ENCODE measurements at places on chromosomes 16 and 17. TPM values are rescaled to one million over a fixed set of nuclear protein-coding genes. Genes with fewer than 3 reads are reported as not detected.

DNA sequence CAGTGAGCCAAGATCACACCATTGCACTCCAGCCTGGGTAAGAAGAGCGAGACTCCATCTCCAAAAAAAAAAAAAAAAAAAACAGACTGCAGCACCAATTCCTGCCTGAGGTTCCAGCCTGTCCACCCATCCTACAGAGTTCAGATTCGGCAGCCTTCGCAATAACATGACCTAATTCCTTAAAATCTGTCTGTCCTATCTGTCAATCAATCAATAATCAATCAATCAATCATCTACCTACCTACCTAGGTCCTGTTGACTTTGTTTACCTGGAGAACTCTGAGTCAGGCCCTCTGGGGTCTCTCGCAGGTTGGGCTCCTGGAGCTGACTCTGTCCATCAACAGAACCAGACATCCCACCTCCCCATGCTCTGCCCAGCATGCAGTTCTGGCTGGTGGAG lies 236.7 kb downstream of the ENGASE start:
- no peak for DNase-seq

The ADCY9 gene
- 12.0 TPM for total RNA-seq

DNA sequence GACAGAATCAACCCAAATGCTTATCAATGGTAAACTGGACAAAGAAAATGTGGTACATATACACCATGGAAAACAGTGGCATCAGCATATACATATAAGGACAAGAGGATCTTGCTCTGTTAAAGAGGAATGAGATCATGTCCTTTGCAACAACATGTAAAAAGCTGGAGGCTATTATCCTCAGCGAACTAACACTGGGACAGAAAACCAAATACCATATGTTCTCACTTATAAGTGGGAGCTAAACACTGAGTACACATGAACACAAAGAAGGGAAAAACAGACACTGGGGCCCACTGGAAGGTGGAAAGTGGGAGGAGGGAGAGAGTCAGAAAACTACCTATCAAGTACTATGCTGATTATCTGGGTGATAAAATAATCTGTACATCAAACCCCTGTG lies 447.3 kb upstream of the MAF start:
- DNase-seq, result no peak

GRCh38 chr17:15479703-15480102 lies 12.3 kb upstream of the CDRT4 start:
- DNase-seq, result no peak

The SUMO2 gene
- total RNA-seq, result 61.9 TPM

DNA sequence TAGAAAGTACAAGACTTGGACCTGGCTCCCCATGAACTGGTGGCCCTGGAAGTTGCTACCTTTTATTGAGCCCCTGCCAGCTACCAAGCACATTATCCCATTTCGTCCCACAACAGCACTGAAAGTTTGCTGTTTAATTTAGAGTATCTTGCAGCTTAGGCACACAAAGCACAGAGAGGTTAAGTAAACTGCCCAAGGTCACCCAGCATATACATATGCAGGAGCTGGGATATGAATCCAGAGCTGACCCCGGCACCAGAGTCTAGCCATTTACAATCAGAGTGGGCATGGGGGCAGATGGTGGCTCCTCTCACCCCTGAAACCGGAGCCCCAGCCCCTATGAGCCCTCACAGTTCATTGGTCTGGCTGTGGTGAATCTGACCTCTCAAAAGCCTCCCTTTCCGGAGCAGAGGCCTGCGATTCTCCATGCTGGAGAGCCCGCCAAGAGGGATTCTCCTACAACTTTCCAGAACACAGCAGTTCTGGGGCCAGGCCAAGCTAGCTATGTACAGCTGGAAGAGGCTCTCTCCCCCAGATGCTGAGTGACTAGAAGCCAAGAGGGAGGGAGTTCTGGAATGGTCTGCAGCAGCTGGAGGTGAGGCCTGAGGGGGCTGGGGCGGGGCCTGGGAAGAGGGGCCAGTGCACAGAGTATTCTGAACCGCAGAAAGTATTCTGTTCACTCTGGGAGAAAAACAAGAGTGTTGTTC lies 58.3 kb downstream of the SREBF1 start:
- DNase-seq, result no peak

DNA sequence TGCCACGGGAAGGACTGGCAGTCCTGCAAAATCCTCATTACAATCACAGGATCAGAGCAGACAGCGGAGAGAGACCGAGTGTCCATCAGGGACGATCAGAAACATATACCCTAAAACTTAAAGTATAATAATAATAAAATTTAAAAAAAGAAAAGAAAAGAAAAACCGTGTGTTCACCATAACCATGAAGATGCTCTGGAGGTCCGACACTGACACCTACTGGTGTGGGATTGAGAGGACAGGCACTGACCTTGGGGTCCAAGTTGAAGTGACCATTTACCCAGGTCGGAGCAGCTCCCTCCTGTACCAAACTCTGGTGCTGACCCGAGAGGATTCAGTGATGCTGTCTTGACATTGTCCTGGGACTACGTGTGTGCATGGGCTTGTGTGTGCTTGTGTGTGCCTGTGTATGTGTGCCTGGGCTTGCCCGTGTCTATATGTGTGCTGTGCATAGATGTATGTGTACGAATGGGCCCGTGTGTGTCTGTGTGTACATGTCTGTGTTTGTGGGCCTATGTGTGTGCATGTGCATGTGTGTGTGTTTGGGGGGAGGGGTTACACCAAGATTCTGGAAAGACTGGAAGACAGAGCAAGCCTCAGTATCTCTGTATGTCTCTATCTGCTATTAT lies 10.0 kb upstream of the CD300LD start:
- no peak for DNase-seq

GRCh38 chr16:47492428-47493377 lies 31.6 kb downstream of the PHKB start:
- no peak for DNase-seq

DNA sequence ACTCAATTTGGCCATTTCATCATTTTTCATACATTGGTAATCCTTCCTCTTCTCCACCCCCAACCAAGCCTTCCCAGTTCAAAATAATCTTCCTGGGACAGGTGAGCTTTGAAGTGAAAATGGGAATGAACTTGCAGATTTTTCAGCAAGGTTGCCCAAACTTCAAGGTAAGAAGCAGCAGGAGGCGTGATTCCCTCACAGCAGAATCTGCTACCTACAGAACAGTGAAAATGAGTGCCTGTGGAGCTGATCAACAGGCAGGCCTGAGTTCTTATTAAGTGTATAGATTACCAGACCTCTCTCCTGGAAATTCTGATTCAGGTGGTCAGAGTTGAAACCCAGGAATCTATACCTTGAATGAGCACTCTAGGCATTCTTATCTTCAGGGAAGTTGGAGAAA lies 356.6 kb downstream of the RBFOX1 start:
- no peak for DNase-seq

DNA sequence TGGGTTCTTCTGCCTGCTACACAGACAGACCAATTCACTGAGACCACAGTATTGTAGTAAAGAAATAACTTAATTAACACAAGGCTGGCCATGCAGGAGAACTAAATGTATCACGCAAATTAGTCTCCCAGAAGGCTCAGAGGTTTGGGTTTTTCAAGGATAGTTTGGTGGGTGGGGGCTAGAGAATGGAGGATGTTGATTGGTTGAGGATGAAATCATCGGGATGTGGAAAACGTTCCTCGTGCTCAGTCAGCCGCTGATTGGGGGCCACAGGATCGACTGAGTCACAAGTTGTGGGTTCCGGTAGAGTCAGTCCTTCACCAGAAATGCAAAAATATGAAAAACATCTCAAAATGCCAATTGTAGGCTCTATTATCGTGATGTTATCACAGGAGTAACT lies 18.7 kb downstream of the RHOT1 start:
- DNase-seq, result no peak

The GNG13 gene
- total RNA-seq, result not detected
